ENCODE measurements at places on chromosomes 11 and 22. TPM values are rescaled to one million over a fixed set of nuclear protein-coding genes. Genes with fewer than 3 reads are reported as not detected.

Gene LUZP2
- not detected for total RNA-seq

Gene NXPE1
- 0.11 TPM for total RNA-seq

Gene ACRV1
- total RNA-seq: 0.11 TPM

Gene SYT13
- 0.13 TPM for total RNA-seq

Gene CNIH2
- total RNA-seq: not detected

Gene SGSM1
- 0.22 TPM for total RNA-seq

Gene FXYD2
- total RNA-seq: 0.13 TPM

Gene OR8J3
- not detected for total RNA-seq

Gene SLC16A8
- total RNA-seq: under 0.01 TPM

Gene F2
- not detected for total RNA-seq
